Vagina (tissue), 2 donors: ENCODE measurements at places on chromosomes 11 and 22. TPM values are rescaled to one million over a fixed set of nuclear protein-coding genes. Genes with fewer than 3 reads are reported as not detected.

GRCh38 chr11:61075891-61076290, 26.4 kb upstream of the CD5 start:
- H3K27me3 ChIP-seq: no peaks in the 10 kb centered on the region
- H3K36me3 ChIP-seq: no peaks in the 10 kb centered on the region
- no peak for DNase-seq
- H3K27ac ChIP-seq: no peak overlapping the region

The OR10A3 gene
- not detected for total RNA-seq

The PRG3 gene
- total RNA-seq: not detected

GRCh38 chr11:124821995-124822730, 22.0 kb upstream of the MSANTD2 start:
- no peaks in the 10 kb centered on the region for H3K36me3 ChIP-seq
- no peak overlapping the region for H3K4me3 ChIP-seq
- H3K4me1 ChIP-seq: no peaks in the 10 kb centered on the region
- no peak overlapping the region for H3K27ac ChIP-seq

- peaks cover 57% of the 10 kb centered on the region for H3K4me1 ChIP-seq
- H3K27ac ChIP-seq: no peak overlapping the region
- peak overlapping the region; percentile 60 for H3K4me3 ChIP-seq
- peaks cover 10% of the 10 kb centered on the region for H3K36me3 ChIP-seq
- H3K27me3 ChIP-seq: no peaks in the 10 kb centered on the region
These were observed 1.5 kb downstream of the HDAC10 start for GRCh38 chr22:50249341-50250248.

The E2F8 gene
- total RNA-seq: 4.2 TPM

The TRIM51 gene
- not detected for total RNA-seq

GRCh38 chr22:30245985-30246813, at the start of gene LIF:
Gene LIF (minus strand): TSS chr22:30246759. CDS start chr22:30246695, 64 bp downstream.
- H3K4me3 ChIP-seq: peak within 1 kb of the TSS; percentile 55
- no peaks in the 10 kb centered on the region for H3K36me3 ChIP-seq
- H3K27ac ChIP-seq: peak within 1 kb of the TSS; percentile 57

- peak overlapping the region; percentile 23 for H3K4me3 ChIP-seq
- no peak overlapping the region for H3K27ac ChIP-seq
- peaks cover 8% of the 10 kb centered on the region for H3K4me1 ChIP-seq
- no peaks in the 10 kb centered on the region for H3K36me3 ChIP-seq
- no peak for DNase-seq
These were observed 657 bp upstream of the MAPK8IP2 start for GRCh38 chr22:50599816-50600455.

DNA sequence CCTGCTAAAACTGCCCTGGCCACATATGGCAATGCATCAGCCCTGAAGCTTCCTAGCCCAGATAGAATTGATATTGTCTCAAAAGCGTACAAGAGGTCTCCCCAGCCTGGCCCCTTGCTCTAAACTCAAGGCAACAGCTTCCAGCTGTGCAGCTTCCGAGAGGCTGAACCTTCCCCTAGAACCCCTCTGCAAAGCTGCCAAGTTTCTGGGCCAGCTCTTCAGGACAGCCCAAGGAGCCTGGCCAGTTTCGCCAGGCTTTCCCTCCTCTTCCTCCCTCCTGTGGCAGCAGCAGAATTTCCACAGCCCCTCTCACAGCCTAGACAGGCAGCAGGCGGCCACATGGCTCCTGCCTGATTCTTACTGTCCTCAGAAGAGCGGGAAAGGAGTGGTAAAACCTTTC, 34.5 kb downstream of the NUMA1 start:
- H3K36me3 ChIP-seq: no peaks in the 10 kb centered on the region
- no peak overlapping the region for H3K4me3 ChIP-seq
- peak overlapping the region; percentile 43 for H3K27ac ChIP-seq

GRCh38 chr11:57616595-57616994, 19.1 kb downstream of the SERPING1 start:
- H3K36me3 ChIP-seq: peaks cover 27% of the 10 kb centered on the region
- H3K4me1 ChIP-seq: no peaks in the 10 kb centered on the region
- no peak overlapping the region for H3K27ac ChIP-seq
- no peak overlapping the region for H3K4me3 ChIP-seq
- H3K27me3 ChIP-seq: no peaks in the 10 kb centered on the region
- DNase-seq: no peak

DNA sequence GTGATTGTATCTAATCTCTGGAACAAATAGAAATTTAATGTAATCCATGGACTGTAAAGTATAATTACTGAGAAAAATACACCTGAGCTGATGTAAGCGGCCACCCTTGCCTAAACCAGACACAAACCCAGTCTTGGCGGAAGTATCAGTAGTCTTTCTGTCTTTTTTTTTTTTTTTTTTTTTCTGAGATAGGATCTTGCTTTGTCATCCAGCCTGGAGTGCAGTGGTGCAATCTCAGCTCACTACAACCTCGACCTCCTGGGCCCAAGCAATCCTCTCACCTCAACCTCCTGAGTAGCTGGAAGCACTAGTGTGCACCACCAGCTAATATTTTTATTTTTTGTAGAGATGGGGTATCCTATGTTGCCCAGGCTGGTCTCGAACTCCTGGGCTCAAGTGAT, 5.5 kb upstream of the CXCR5 start:
- H3K36me3 ChIP-seq: no peaks in the 10 kb centered on the region
- H3K4me3 ChIP-seq: no peak overlapping the region
- H3K27ac ChIP-seq: no peak overlapping the region
- no peak for DNase-seq
- H3K4me1 ChIP-seq: no peaks in the 10 kb centered on the region
- no peaks in the 10 kb centered on the region for H3K27me3 ChIP-seq

DNA sequence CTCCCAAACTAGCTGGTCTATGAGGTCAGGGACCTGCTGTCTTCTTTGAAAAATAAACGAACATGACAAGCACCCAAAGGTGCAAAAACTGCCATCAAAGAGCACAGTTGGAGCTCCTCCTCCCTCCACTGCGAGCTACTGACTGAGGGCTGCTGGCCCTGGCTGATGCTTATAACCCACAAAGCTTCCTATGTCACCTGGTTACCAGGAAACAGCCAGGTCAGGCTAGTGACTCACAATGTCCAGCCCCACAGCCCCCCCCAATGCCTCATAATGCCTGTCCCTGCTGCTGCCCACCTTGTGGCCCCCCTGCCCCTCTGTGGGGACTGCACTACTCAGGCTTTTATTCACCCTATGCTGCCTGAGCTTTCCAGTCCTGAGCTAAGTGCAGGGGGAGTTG, at the start of gene DRICH1:
TSS of gene DRICH1 (minus strand) at position 144 of the 400 bp plus-strand sequence. CDS start 298 bp downstream, outside the sequence.
- H3K27me3 ChIP-seq: no peaks in the 10 kb centered on the region
- H3K4me3 ChIP-seq: no peak within 1 kb of the TSS
- H3K27ac ChIP-seq: no peak within 1 kb of the TSS
- no peak for DNase-seq

The TMEM121B gene
- not detected for total RNA-seq

DNA sequence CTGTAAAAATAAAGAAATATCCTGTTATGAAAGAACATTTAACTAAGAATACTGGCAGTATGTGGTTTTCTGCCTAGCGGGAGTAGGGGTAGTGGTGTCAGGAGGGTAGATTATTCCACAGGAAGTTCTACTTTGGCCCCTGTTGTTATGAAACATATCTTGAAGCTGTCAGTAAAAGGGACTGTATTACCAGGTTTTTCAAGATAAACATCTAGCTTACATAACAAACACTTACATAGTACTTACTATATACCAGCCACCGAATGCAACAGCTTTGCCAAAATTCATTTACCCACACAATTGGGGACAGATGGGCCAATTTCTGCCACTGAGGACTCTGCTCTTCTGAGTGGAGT, 3.7 kb downstream of the TMEM123 start:
- no peak for DNase-seq
- no peaks in the 10 kb centered on the region for H3K36me3 ChIP-seq
- H3K27ac ChIP-seq: no peak overlapping the region

DNA sequence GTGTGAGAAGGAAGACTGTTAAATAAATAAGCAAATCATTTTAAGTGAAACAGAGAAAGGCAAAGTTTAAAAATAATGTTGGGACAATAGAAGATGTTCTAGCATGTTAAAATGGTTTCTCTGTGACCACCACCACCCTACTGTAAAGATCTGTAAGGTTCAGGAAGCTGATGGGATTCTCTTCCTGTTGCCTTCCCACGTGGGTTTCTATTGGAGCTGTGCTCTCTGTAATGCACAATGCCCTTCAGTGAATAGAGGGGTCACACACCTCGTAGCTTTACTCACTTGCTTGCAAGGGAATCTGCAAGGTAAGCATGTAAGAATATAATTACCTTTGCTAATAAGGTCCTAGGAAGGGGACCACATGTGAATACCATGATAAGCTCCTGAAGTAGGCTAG, 170.5 kb downstream of the CASP12 start:
- H3K27me3 ChIP-seq: no peaks in the 10 kb centered on the region
- no peaks in the 10 kb centered on the region for H3K36me3 ChIP-seq
- no peak overlapping the region for H3K27ac ChIP-seq
- H3K4me3 ChIP-seq: no peak overlapping the region
- no peak for DNase-seq
- no peaks in the 10 kb centered on the region for H3K4me1 ChIP-seq

GRCh38 chr22:48511781-48512327, 1315.8 kb downstream of the BRD1 start:
- H3K36me3 ChIP-seq: no peaks in the 10 kb centered on the region
- no peak overlapping the region for H3K4me3 ChIP-seq
- H3K27ac ChIP-seq: no peak overlapping the region
- DNase-seq: no peak
- no peaks in the 10 kb centered on the region for H3K4me1 ChIP-seq

DNA sequence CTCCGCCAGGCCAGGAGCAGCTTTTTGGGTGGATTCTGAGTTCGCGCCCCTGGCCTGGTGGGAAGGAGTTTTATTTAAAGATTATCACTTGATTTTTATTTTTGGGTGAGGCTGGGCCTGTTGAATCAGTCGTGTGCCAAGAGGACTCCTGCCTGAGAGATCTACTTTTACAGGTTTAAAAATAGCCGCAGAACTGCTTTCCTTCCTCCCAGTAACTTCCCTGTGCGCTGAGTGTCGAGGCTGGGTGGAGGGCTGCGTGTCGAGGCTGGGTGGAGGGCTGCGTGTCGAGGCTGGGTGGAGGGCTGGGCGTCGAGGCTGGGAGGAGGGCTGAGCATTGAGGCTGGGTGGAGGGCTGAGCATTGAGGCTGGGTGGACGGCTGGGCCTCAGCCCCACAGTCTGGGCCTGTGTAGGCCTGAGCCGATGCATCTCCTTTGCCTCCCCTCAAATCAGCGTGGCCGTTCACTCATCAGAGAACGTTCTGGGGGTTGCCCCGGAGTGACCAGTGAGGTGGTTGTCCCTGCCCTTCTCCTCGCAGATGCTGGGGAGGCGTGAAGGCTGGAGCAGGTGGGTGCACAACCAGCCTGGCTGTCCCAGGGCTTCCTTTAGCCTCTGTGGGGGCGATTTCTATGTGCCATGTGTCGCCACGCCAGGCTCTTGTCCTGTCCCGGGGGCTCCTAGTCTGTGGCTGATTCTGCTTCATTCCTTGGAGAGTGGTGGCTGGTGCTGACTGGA, 30.1 kb downstream of the GRAMD4 start:
- no peaks in the 10 kb centered on the region for H3K27me3 ChIP-seq
- no peak for DNase-seq
- no peak overlapping the region for H3K4me3 ChIP-seq
- peaks cover 55% of the 10 kb centered on the region for H3K4me1 ChIP-seq
- H3K36me3 ChIP-seq: no peaks in the 10 kb centered on the region

- DNase-seq: no peak
- peaks cover 22% of the 10 kb centered on the region for H3K4me1 ChIP-seq
- H3K36me3 ChIP-seq: no peaks in the 10 kb centered on the region
- H3K27me3 ChIP-seq: no peaks in the 10 kb centered on the region
- H3K27ac ChIP-seq: peak overlapping the region; percentile 24
These were observed 5.2 kb upstream of the MB start for GRCh38 chr22:35622191-35622913.

DNA sequence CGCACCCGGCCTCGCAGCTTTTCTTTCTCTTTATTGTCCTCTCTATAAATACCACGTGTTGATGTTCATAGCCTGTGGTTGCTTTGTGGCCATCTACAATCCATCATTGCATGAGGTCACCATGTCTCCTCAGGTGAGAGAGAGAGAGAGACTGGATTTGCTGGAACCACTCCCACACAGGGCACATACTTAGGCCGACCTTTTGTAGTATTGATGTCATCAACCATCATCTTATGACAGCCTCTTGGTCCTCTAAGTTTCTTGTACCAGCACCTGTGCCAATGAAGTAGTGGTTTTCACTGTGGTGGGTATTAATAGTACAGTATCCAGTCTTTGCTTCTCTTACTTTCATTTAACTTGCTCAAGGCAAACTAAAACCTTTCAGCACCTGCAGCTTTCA, 22.8 kb upstream of the P2RY6 start:
- H3K27ac ChIP-seq: no peak overlapping the region
- no peaks in the 10 kb centered on the region for H3K36me3 ChIP-seq
- DNase-seq: no peak
- no peak overlapping the region for H3K4me3 ChIP-seq
- H3K27me3 ChIP-seq: no peaks in the 10 kb centered on the region
- no peaks in the 10 kb centered on the region for H3K4me1 ChIP-seq

The ETS1 gene
- total RNA-seq: 51.6 TPM

The KREMEN1 gene
- 24.6 TPM for total RNA-seq

- H3K4me3 ChIP-seq: no peak overlapping the region
- no peak overlapping the region for H3K27ac ChIP-seq
- peaks cover 34% of the 10 kb centered on the region for H3K4me1 ChIP-seq
- H3K36me3 ChIP-seq: no peaks in the 10 kb centered on the region
These were observed 21.1 kb downstream of the RTN4R start for GRCh38 chr22:20247010-20247505.

The KIAA0930 gene
- total RNA-seq: 42.5 TPM

The KDM4E gene
- total RNA-seq: not detected

The MRPL11 gene
- total RNA-seq: 49.4 TPM

DNA sequence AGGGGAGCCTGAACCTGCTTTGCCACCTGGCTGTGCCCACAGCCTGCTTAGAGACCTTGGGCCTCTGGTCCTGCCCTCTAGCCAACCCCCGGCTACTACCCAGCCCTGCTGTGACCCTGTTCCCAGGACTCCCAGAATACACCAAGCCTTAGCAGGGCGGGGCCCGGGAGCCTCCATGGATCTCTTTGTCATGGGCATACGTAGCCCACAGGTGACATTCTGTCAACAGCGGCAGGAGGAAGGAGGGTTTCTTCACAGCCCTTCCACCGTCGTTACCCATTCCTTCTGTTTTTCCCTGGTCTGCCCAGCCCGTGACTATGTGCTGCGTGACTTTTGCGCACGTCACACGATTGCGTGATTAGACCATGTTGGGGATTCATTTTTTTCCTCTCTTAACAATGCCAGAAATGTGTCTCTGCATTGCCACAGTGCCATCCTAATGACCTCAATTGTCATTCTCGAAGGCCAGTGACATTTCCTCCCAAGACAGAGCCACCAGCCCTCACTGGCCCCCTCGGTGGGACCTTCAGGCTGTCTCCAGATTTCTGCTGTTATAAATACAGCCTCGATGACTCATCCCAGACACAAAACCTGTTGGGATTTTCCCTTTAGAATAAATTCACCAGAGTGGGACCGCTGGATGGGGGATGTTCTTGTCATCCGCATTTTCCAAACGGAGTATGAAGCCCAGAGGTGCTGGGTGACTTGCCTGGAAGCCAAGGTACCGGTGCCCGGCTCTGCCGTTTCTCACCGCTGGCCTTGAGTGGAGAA, 9.0 kb downstream of the SYT12 start:
- H3K4me1 ChIP-seq: peaks cover 30% of the 10 kb centered on the region
- H3K4me3 ChIP-seq: no peak overlapping the region
- no peaks in the 10 kb centered on the region for H3K36me3 ChIP-seq
- no peaks in the 10 kb centered on the region for H3K27me3 ChIP-seq
- no peak for DNase-seq

The SCGB1D2 gene
- not detected for total RNA-seq
